ENCODE measurements at places on chromosomes 12 and 14. TPM values are rescaled to one million over a fixed set of nuclear protein-coding genes. Genes with fewer than 3 reads are reported as not detected.

MGST1 gene
- 50.2 TPM for total RNA-seq

PUS1 gene
- total RNA-seq, result 8.5 TPM

KRT73 gene
- 22.2 TPM for total RNA-seq

SIX4 gene
- total RNA-seq, result 4.4 TPM

METTL3 gene
- 48.2 TPM for total RNA-seq

DNM1L gene
- 78.0 TPM for total RNA-seq

GPRC5D gene
- total RNA-seq, result 10.1 TPM

CKAP4 gene
- total RNA-seq, result 71.5 TPM

DNA sequence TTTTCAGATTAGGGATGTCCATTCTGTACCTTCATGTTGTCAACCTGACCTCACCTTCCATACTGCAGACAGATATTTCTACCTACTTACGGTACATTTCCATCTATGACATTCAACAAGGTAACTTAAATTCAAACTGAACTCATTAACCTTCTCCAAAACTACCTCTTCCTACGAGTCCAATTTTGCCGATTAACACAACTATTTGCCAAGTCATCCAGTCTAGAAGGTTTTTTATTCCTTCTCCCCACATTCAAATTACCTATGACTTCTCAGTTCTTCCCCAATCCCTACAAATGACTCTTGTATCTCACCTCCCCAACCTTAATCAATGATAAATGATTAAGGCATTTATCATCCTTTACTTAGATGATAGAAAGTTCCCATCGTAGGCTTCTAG, 23.6 kb downstream of the SPTSSA start:
- DNase-seq, result no peak

- DNase-seq, result no peak
These were observed 8.1 kb downstream of the ARID2 start for GRCh38 chr12:45737638-45738037.

DNA sequence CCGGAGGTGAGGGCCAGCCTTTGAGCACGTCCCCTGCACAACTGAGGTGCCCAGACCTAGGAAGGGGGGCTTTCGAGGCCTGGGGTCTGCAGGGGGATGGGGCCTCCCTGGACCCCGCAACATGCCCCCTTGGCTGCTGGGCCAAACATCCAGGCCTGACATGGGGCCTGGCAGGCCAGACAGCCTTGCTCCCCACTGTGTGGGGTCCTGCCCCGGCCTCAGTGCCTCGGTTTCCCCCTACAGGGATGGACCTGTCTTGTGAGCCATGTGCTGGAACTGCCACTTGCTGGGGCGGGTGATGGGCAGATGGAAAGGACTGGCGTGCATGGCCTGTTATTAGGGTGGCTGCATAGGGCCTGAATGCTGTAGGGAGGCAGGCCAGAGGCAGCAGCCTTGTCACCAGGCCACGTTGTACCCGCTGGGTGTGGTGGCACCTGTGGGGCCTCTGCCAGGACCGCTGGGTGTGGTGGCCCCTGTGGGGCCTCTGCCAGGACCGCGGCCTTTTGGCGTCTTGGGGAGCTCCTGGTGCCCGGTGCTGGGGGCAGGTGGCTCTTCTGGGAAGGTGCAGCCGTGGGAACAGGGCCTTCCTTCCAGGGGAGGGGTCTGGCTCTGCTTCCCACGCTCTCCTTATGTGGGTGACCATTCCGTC, 20.4 kb downstream of the ASPG start:
- no peak for DNase-seq

GRCh38 chr14:103408491-103409155, 23.4 kb downstream of the MARK3 start:
- no peak for DNase-seq

DNA sequence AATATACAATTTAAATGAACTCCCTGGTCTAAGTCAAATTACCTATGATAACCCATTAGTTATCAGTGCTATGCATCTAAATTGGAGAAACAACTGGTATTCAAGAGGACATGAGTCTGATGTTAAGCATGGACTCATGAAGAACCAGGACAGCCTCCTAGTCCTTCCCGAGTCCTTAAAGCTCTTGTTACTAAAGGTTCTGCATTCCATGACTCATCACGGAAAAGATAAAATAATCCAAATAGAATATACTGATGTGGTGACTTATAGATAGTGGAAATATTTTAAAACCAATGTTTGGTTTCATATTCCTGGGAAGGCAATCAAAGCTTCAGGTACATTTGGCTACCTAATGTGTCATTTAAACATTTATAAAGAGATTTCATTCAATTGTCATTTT, 117.2 kb upstream of the PMCH start:
- no peak for DNase-seq

- DNase-seq, result no peak
These were observed 197.2 kb downstream of the CHST11 start for GRCh38 chr12:104653730-104654664.

- DNase-seq, result no peak
These were observed 6.2 kb upstream of the CPNE8 start for GRCh38 chr12:38911611-38912010.

- no peak for DNase-seq
These were observed 40.4 kb downstream of the AACS start for GRCh38 chr12:125105600-125105999.

DNA sequence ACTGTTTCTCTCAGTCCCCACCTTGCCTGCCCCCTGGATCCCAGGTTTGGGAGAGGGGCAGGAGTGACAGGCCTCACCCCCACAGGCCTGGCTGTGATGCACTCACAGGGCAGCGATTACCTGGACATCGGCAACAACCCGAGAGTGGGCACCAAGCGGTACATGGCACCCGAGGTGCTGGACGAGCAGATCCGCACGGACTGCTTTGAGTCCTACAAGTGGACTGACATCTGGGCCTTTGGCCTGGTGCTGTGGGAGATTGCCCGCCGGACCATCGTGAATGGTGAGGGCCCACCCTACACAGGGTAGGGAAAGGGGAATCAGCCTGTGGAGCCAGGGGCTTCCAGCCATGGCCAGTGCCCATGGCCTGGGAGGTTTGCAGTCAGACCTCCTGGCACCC, 8.6 kb downstream of the ACVRL1 start:
- DNase-seq, result no peak

- no peak for DNase-seq
These were observed 169.8 kb downstream of the OTOGL start for GRCh38 chr12:80268924-80269749.

DNA sequence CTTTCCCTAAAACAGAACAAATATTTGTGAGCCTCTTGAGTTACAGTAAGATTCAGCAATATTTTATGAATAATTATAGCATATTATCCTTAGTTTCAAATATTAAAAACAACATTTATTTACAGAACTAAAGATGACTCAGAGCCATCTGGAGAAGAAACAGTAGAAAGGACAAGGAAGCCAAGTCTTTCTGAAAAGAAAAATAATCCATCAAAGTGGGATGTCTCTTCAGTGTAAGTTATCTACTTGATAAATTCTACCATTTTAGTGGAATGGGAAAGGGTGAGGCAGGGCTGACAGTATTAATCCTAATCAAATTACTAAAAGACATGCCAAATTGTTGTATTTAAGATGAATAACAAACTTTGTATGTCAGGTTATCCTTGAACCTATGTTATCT, 88.1 kb downstream of the DNAI7 start:
- no peak for DNase-seq

DNA sequence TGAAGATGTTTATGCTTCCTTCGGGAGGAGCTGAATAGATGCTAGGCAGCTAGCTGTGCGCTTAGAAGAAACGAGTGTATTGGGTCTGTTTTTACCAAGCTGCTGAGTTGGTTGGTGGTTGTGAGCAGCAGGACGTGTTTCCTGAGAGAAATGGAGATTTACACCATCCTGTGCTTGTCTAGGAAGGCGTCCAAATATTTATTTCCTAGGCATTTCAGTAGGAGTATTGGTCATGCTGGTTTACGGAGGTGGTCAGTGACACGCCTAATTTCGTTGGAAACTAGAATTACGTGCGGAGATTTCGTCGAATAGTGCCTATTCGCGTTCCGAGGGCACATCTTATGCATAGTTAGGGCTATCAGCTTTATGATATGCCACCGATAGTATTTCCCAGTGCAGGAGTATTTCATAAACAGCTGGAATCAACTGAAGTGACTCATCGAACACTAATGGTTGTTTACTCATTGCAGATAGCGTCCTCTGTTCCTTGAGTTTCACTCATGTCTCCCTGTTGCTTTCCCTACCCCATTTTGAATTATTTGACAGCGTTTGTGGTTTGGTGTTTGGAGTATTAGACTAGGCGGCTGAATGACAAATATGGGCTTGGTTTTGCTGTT, 780 bp downstream of the TBC1D15 start:
- no peak for DNase-seq
